ENCODE measurements at places on chromosomes 13 and 19.

- no peak for DNase-seq
Measured at GRCh38 chr19:53034948-53035675, 9.4 kb upstream of the ERVV-2 start.

GRCh38 chr19:30341611-30342201, 30.5 kb upstream of the ZNF536 start:
- no peak for DNase-seq

DNA sequence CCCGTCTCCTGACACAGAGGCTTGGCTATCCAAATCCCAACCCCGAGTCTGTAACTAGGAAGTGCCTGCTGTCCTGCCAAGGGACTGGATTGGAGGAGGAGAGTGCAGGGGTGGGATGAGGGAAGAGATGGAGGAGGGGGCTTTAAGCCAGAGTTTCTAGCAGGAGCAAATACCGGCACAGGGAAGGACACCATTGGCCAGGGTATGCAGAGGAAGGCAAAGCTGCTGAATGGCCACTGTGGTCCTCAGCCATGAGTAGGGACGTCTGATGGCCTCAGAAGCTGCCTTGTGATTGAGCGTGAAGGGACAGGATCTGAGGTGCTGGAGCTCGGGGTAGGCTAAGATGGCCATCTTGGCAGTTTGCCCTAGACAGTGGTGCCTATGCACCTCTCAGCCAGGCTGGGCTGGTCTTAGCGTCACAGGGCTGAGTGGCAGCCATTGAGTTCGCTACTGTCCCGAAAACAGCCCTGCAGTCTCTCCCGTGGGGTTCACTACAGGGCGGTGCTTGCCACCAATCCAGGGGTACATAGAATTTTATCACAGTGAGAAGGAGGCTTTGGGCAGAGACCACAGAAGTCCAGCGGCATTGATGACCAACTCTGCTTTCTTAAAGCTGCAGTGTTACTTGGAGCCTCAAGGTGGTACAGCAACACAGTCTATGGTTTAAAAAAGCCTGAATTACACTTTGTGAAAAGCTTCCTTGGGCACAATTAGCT, 61.8 kb downstream of the AKAP11 start:
- no peak for DNase-seq

DNA sequence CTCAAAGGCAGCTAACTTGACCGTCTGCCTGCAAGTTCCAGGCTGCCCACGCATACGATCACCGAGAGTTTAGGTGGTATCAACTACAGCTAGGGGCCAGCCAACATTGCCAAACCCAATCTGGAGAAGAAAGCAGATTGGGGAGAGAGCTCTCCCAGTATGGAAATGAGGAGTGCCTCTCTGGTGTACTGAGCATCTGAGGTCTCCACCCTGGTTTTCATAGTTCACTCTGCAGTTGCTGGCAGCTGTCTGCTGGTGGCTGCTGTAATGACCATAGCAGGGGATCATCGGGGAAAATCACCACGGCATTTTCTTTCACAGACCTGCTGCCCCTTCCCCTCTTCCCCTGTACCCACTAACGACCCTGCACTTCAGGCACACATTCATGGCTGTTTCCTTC, 201.7 kb downstream of the NUFIP1 start:
- DNase-seq, result no peak

GRCh38 chr13:93225610-93226009, 997 bp upstream of the GPC6 start:
- no peak for DNase-seq

- peak; percentile 58 for DNase-seq
Measured at GRCh38 chr13:21039097-21039800, 22.1 kb downstream of the LATS2 start.

DNA sequence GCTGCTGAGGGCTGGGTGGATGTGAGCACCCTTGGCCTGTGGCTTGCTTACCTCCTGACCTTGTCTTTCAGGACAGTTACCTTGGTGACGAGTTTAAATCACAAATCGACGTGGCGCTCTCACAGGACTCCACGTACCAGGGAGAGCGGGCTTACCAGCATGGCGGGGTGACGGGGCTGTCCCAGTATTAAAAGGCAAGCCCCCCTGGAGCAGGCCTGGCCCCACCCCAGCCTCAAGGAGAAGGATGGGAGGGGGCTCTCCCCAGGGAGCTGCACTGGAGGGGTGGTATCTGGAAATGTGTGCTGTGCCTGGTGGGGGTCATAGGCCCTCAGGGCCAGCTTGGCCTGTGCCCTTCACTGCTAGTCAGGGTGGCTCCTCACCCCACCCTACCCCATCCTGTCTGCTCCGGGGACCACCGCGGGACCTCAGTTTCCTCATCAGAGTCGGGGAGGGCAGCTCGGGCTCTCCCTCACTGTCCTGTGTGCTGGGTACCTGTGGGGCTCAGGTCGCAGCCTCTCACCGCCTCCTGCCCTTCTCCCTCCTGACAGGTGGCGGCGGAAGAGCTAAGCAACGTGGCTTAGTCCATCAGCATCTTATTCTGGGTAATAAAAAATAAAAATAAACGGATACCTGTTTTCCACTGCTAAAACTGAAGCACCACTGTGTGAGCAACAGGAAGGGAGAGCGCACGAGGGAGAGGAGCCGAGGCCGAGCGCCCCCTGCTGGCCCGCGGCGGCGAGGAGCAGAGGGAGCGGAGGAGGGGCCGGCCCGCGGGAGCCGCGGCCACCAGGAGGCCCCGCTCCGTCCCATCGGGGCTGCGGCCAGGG, 29.8 kb downstream of the CERS1 start:
- no peak for DNase-seq

- no peak for DNase-seq
Measured at GRCh38 chr13:48852911-48853727, 122.6 kb upstream of the FNDC3A start.

DNA sequence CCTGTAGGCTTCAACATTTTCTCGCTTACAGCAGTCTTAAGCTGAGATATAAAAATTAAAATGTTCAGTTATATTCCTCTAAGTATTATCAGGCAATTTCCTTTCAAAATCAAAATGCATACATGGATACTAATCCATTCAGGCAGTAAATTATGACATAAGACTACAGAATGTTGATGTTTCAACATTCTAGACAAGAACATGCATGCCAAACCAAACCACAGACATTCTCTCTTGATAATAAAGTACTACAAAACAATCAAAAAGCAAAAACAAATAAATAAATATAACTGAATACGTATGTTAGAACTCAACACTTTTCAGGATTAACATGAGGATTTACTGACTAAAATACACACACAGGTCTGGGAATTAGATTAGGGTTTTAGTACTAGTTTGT, 7.7 kb downstream of the DIS3 start:
- no peak for DNase-seq

GRCh38 chr19:10286803-10287737, at the start of gene ICAM4:
ICAM4 (plus strand) TSS chr19:10286955; CDS start chr19:10287013, 58 bp downstream.
- no peak for DNase-seq

- DNase-seq, result no peak
Measured at GRCh38 chr13:108270442-108270841, 924 bp downstream of the TNFSF13B start.

- no peak for DNase-seq
Measured at GRCh38 chr13:40350283-40350992, 316.0 kb downstream of the FOXO1 start.

GRCh38 chr13:112835344-112835743, 133.7 kb upstream of the MCF2L start:
- no peak for DNase-seq

DNA sequence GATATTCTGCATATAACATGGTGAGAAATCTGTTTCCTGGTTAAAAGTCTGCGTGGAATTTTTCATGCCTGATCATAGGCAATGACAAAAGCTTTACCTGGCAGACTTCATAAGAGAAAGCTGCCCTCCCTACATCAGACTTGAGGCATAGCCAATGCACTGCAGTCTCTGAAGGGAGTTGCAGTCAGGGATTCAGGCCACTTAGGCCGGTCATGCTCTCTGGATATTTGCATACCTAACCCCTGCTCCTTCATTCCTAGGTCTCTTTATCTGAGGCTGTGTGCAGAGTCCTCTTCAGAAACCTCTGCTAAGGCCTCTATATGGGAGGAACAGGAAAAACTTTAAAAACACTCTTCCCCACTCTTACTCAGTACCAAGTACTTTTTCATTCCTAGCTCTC, 287.4 kb downstream of the PCDH17 start:
- no peak for DNase-seq

GRCh38 chr19:55700813-55701212, 25.8 kb downstream of the EPN1 start:
- no peak for DNase-seq

DNA sequence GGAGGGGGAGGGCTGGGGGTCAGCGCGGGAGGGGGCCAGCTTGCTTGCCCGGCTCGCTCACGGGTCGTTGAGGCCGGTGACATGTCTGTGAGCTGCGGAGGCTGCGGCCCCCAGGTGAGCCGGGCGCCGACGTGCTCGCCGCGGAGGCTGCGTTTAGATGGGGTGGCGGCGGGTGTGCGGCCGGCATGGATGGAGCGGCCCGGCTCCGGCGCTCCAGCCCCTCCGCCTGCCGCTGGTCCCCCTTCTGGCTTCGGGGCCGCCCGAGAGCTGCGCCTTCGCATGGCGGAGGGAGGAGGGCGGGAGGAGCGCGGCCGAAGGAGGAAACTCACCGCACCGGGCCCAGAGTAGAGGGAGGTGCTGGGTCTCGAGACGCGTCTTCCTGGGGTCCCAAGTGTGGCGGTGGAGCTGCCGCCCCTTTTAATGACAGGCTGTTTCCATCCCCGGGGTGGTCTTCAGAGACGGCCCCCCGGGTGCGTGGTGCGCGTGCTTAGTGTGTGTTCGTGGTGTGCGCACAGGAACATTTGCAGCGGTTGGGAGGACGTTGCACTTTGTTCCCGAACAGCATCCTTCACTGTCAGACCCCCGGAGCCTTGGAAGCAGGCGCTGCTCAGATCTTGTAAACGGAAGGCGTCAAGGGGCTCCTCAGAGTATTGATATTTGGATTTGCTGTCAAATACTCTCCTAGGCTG, at the start of gene AKAP11:
TSS of gene AKAP11 (plus strand) at position 38 of the 689 bp plus-strand sequence. CDS start 14,197 bp downstream, outside the sequence.
- DNase-seq, result no peak

GRCh38 chr19:30263830-30264381, 108.3 kb upstream of the ZNF536 start:
- no peak for DNase-seq

DNA sequence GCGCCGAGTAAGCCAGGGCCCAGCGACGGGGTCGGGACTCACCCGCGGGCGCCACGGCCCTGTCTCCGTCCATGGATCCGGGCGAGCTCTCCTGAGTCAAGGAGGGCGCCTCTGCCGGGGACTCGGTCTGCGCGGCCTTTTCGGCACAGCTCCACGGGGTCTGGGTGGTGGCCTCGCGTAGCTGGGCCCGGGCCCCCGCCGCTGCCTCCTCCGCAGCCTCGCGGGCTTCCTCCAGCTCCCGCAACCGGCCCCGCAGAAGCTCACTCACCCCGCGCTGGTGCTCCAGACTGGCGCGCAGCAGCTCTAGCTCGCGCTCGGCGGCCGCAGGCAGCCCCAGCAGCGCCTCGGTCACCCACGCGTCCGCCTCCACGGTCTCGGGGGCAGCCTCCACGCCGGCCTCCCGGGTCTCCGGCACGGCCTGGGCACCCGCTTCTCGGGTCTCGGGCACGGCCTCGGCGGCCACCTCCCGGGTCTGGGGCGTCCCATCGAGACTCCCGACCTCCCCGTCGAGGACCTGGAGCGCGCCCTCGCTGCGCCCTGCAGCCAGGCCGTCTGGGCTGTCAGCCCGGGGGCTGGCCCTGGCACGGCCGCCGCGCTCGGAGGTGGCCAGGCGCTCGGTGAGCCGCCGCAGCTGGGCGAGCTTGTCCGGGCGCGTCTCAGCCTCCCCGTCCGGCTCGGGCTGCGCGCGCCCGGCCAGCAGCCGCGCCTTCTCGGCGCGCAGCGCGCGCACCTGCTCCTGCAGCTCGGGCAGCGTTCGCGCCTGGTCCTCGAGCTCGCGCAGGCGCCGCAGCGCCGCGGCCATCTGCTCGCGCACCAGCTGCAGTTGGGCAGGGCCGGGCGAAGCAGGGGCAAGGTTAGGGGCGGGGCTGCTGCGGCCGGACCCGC, 8.4 kb downstream of the KANK3 start:
- no peak for DNase-seq

GRCh38 chr19:30171795-30172612, 200.2 kb upstream of the ZNF536 start:
- DNase-seq, result peak; percentile 54

DNA sequence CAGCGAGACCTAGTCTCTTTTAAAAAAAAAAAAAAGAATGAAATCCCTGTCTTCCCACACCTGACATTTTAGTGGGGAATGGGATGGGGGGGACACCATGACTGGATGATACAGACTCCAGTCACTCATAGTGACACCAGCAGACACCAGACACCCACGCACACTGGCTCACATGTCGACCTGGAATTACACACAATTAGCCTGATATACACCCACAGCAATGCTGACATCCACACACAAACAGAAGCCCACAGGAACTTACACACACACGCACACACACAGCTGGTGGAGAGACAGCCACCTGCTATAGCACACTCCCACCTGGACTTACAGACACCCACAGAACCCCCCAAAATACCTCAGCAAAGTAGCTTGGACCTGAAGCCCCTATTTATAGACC, 8.3 kb upstream of the NANOS3 start:
- no peak for DNase-seq

DNA sequence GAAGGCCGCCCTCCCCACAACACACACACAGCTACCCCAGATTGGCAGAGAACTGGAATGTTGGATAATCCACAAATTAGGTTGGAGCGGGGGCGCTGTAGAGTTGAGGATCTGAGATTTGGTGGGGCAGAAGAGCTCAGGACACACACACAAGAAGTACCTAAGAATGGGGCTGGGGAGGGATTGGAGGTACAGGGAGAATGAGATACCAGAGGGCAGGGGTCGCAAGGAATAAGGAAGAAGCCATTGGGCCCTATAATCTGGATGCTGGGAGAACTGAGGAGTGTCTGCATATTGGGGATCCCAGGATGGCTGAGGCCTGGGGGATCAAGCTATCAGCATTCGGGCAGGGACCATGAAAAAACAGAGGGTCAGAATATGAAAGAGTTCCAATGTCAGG, 11.5 kb downstream of the SYT3 start:
- DNase-seq, result no peak

DNA sequence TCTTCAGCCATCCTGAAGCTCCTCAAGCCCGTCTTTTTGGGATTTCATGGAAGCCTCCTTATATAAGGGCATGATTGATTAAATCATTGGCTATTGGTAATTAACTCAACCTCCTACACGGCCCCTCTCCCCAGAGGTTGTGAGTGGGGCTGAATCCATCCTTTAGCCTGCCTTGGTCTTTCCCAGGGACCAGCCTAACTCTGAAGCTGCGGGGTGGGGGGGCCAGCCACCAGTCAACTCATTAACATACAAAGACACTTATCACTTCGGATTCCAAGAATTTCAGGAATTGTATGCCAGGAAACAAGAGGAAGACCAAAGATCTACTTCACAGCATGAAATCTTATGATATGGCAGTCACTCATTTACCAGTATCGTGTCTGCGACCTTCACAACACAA, 9.9 kb downstream of the COL4A1 start:
- DNase-seq, result no peak
